Stimulated activated naive CD8-positive, alpha-beta T cell treated with anti-CD3 and anti-CD28 coated beads, Interleukin-15, Interleukin-2, amounts not matched to agents 100 U/mL and 50 U/mL, for 24 hours (primary cell): ENCODE measurements at places on chromosomes 3 and 15.

- DNase-seq, result no peak
These were observed 33.6 kb downstream of the TMEM45A start for GRCh38 chr3:100525753-100526612.

DNA sequence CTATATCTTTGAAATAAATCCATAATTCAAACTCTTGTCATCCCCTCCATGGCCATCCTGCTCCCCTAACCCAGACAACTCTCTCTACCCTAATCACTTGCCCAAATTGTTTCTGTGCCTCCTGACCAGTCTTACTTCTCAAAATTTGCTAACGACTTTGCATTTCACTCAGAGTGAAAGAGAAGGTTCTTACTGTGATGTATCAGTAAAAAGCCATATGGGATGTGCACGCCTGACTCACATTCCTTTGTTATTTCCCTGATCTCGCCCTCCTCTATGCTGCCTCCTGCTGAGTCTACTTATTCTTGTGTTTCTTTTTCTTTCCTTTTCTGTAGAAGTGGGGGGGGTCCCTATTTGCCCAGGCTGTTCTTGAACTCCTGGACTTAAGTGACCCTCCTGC, 487.2 kb upstream of the FRG2C start:
- DNase-seq, result no peak

DNA sequence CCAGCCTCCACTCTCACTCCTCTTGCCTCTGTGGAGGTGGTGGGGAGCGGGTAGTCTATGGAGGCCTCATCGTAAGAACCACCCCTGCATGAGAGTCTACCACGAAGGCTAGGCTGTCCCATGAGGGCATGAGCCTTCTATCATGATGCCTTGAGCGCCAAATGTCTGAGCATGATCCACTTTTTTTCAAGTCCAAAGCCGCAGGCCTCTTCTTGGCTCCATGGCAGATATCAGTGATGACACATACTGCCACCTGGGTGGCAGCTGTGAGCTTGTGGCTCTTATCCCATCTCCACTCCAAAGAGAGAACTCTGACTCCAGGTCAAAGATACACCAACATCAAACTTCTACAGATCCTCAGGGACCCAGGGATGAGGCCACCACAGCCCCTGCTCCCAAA, 13.5 kb downstream of the POC1A start:
- no peak for DNase-seq

- no peak for DNase-seq
These were observed 146.3 kb downstream of the PLCL2 start for GRCh38 chr3:17030956-17031652.

- DNase-seq, result no peak
These were observed 1.0 kb downstream of the C3orf38 start for GRCh38 chr3:88150806-88151205.

GRCh38 chr15:43896543-43896942, 69.7 kb downstream of the WDR76 start:
- DNase-seq, result no peak

DNA sequence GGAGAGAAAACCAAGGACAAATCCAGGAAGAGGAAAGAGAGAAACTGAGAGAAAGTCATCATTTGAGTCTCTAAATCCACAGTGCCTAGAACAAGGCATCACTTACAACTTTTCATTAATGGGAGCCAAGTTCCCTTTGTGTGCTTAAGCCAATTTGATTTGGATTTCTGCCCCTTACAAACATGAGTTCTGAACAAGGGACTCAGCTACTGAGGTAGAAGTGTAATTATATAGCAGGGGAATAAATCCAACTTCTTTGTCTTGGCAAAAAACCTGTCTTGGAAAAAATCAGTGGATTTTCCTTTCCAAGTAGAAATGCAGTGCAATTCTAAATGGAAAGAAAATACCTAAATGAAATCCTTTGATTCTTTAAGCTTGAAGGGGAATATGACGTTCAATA, 307.2 kb upstream of the CNTN3 start:
- no peak for DNase-seq

GRCh38 chr3:80215191-80215590, 447.4 kb upstream of the ROBO1 start:
- DNase-seq, result no peak

GRCh38 chr3:50612234-50612882, 784 bp upstream of the CISH start:
- no peak for DNase-seq

DNA sequence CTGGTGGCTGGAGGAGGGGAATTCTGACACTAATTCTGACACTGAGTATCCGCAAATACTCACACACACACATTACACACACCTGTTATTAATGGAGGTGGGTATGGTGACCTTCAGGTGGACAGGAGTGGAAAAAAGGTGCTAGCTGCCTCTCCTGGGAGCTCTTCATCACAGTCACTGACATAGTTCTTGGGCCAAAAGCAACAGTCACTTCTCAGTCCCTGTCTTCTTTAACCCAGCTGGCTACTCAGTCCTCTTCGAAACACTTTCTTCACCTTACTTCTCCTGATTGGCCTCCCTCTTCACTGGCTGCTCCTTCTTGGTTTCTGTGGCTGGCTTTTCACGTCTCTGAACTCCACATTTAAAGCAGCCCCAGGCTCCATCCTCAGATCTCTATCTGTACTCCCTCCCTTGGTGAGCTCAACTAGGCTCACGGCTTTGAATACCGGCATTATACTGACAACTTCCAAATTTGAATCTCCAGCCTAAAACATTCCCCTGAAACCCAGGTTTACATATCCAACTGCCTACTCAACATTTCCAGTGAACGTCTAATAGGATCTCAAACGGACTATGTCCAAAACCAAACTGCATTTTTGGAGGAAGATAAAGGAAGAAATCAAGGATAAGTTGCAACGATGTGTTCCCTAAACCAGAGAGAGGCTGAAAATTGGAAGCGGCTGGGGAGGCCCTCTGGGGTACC, 53.2 kb upstream of the HEG1 start:
- no peak for DNase-seq

DNA sequence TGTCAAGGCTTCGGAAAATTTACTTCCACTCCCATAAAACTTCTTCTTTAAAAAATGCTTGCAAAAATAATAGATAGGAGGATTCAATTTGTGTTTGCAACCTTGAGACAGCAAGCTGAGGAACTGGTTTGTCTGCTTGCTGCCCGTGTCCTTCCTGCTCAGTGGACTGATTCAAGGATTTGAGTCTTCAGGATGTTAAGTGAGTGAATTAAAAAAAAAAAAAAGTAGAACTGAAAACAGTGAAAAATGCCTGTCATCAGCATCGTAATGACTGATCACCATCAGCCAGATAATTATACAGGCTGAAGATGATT, 453.7 kb downstream of the FGF12 start:
- DNase-seq, result no peak

GRCh38 chr15:77597804-77598453, 34.8 kb downstream of the LINGO1 start:
- no peak for DNase-seq

DNA sequence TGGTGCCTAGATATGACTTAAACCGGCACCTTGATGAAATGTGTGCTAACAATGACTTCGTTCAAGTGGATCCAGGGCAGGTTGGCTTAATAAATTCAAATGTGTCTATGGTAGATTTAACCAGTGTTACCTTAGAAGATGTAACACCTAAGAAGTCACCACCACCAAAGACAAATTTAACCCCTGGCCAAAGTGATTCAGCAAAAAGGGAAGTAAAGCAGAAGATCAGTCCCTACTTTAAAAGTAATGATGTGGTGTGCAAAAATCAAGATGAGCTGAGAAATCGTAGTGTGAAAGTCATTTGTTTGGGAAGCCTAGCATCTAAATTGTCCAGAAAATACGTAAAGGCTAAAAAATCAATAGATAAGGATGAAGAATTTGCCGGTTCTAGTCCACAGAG, 1.1 kb downstream of the FAN1 start:
- no peak for DNase-seq

- DNase-seq, result peak; percentile 27
These were observed 8.9 kb downstream of the ECE2 start for GRCh38 chr3:184284696-184285095.

DNA sequence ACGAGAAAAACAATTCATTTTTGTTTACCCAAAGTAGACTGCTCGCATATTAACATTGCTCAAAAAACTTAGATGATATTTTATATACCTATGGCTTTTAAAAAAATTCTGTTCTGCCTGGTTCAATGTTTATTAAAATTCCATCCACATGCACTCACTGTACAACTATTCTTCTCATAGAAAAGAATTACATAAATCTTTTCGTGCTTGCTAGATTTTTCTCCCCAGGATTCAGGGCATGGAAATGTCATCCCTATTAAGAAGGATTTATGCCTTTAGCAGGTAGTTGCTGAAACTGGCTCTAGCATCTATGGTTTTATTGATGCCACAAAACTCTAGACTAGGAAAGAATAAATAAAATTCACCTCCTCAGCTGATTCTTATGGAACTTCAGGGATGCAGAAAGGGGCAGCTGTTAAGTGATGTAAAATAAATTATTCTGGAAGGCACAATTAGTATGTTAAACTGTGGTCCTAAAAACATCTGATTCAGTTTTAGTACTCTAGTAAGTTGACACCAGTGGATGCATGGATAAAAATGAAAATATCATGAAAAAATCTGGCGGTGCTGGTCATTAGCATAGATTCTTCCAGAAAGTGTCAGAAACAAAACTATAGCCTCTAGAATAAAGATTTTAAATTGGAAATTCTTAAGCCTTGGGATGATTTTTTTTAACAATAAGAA, 41.6 kb downstream of the AAGAB start:
- no peak for DNase-seq

- no peak for DNase-seq
These were observed 368.2 kb downstream of the GBE1 start for GRCh38 chr3:81393251-81393650.

DNA sequence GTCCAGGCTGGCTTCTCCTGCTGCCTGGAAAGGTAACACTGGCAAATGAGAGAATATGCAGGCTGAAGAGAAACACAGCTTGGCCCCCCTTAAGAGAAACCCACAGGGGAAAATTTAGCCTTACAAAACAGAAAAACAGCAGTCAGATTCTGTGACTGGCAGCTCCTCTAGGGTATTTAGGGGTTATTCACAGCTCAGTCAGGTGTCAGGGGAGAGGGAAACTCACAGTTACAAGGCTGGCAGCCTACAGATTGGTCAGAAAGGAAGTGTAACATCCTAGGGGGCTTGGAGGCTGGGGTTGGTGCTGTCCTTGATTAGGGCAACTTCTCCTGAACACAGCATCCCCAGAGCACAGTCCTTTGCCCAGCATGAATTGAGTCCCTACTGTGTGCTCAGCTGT, 81.4 kb downstream of the SEMA5B start:
- no peak for DNase-seq
